ENCODE measurements at places on chromosomes 13 and 19.
A peak's percentile ranks its signal among the peaks of the same experiment; 100 is the strongest.

DNA sequence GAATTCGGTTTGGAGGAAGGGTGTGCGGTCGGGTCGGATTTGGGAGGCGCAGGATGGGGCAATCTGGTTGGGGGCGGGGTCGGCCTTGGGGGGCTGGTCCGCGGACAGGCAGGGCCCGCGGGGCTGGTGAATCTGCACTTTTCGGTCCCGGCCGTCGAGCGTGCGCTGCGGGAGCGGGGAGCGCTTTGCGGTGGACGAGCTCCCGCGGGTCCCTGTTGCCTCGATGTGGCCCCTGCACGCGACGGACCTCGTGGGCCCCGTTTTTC lies 11.9 kb downstream of the PEAK3 start:
- no peak for DNase-seq

GRCh38 chr19:6220385-6221191 lies 59.2 kb downstream of the MLLT1 start:
- no peak for DNase-seq

GRCh38 chr13:30806784-30807183 lies 71.4 kb downstream of the ALOX5AP start:
- no peak for DNase-seq

DNA sequence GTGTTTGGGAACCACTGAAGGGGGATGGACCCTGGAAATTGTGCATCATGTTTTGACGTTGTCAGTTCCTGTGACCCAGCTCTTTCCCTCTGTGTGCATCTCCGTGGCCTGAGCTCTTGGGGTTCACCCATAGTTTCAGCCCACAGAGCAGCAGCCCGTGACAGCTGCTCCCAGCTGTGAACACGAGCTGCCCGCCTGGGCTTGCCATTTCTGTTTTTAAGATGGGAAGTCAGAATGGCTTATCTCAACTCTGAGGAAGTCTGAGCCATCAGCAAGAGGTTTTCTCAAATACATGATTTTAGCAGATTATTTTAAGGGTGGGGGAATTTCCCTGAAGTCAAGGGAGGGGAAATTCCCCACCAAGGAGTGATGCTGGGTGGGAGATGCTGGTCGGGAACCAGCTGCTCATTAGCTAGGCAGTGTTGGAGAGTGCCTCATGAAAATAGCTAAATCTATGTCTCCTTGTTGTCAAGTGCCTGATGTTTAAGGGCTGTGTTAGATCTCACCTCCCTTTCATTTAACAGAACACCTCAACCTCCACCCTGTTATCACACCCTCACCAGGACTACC lies 34.8 kb upstream of the C1QTNF9 start:
- peak; percentile 79 for DNase-seq

DNA sequence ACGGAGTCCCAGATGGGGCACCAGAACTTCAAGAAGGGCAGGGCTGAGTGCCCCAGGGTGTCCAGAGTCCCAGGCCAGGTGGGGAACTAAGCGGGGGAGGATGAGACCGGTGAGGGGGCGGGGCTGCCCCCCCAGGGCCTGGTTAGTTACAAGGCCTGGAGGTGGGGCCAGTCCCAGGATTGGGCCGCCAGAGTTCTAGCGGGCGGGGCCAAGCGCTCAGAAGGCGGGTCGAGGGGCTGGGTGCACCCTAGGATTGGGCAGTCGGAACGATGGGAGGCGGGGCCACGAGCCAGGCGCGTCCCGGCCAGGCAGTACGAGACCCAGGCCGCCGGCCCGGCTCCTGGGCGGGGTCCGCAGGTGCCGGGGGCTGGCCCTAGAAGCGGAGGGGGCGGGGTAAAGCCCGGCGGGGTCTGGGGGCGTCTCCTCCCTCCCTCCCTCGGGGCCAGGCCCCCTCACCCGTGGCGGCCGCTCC lies 571 bp downstream of the ZNF653 start:
- peak; percentile 96 for DNase-seq

DNA sequence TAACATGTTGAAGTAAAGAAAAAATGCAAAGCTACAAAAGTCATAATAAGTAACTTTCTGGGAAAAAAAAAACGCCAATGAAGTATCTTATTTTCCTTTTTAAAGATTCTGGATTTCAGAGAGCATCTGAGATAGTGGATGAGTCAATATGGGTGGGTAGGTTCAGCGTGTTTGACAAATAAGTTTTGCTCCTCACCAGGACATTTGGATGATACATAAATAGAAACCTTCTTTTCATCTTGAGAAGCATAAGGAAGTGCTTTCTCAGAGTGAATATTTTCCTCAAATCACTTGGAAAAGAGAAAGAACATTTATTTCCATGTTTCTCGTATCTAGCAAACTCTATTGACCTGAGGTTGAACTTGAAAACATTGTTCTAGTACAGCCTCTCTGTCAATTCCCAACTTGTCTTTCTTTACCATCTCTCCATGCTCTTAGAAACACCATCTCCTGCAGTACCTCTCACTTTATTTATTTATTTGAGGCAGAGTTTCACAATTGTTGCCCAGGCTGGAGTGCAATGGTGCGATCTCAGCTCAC lies 463.2 kb downstream of the KLF5 start:
- DNase-seq, result no peak

DNA sequence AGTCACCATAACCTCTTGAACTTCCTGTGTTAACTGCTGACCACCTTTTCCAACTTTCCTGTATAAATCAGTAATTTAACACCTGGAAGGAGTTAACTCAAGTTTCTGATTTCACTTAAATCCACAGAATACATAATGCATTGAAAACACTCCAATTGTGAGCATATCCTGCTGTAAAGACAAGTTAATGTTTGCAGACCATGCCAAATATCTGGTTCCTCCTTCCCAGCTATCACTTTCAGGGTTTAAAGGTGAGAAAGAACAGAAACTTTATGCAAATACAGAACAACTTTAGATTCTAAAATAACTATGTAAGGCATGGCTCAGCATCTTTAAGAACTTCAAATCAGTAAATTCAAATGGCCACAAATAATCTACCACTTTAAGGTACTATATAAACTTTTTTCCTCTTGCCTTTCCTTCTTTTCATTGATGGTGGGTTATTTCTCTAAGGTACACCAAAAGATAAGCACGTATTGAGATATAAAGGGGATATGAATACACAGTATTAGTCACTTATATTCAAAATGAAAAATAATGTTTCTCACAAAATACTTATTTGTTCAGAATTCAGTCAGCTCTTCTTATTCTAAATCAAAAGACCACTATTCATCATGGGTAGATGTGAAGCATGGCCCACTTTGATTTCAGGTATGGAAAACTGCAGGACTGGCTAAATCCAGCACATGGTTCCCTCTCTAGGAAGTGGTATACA lies 6.6 kb upstream of the TPTE2 start:
- DNase-seq, result no peak

DNA sequence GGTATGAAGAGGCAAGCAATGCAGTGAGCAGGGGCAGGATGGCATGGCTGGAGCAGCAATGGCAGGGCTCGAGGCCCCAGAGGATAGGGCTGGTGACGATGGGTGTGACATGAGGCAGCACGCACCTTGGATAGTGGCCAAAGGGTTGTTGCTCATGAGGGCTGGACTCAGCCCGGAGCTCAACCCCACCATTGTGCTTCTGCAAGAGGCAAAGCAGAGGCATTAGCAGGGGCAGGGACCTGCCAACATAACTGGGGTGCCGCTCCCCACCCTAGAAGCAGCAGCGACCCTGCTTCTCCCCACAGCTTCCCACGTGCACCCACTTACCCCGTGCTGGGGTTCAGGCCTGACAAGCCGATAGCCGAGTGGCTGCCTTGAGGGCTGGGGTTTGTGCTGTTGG lies 15.8 kb downstream of the ZNF574 start:
- DNase-seq, result no peak

DNA sequence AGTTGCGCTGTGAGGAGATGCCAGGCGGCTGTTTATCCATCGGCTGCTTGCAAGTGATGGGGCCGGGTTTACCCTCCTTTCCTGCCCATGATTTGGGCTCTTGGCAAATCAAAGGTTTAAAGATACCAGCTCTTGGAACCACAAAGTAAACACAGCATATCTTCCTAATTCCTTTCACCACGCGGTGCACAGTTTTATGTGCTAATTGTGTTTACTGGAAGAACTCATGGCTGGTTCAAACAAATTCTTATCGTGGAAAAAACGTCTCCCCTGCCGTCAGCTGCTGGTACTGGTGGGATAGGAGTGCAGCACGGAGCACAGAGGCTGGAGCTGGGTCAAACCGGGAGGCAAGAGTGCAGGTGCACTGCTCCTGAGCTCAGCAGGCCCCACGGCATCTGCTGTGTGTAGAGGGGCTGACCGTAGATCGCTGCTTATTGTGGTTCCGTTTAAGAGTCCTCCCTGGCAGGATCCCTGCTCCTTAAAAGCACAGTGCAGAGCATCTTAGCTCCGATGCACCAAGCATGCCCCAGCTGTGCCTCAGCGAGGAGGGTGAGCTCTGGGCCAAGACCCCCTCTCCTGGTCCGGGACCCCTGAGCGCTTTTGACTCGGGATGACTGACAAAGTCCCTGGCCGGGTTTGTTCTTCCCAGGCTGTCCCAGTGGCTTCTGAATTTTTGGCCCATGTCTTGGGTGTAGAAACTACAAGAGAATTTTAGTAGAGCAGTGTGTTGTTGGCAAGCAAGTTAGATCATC lies 51.3 kb upstream of the GAS6 start:
- no peak for DNase-seq

DNA sequence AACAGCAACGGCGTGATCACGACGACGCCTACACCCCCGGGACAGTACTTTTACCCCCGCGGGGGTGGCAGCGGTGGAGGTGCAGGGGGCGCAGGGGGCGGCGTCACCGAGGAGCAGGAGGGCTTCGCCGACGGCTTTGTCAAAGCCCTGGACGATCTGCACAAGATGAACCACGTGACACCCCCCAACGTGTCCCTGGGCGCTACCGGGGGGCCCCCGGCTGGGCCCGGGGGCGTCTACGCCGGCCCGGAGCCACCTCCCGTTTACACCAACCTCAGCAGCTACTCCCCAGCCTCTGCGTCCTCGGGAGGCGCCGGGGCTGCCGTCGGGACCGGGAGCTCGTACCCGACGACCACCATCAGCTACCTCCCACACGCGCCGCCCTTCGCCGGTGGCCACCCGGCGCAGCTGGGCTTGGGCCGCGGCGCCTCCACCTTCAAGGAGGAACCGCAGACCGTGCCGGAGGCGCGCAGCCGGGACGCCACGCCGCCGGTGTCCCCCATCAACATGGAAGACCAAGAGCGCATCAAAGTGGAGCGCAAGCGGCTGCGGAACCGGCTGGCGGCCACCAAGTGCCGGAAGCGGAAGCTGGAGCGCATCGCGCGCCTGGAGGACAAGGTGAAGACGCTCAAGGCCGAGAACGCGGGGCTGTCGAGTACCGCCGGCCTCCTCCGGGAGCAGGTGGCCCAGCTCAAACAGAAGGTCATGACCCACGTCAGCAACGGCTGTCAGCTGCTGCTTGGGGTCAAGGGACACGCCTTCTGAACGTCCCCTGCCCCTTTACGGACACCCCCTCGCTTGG lies 966 bp downstream of the JUNB start:
- DNase-seq, result peak; percentile 82

GRCh38 chr13:106115081-106115480 lies 420.4 kb downstream of the EFNB2 start:
- DNase-seq, result no peak

- DNase-seq, result no peak
These were observed 238.1 kb downstream of the FOXO1 start for GRCh38 chr13:40428354-40428753.

DNA sequence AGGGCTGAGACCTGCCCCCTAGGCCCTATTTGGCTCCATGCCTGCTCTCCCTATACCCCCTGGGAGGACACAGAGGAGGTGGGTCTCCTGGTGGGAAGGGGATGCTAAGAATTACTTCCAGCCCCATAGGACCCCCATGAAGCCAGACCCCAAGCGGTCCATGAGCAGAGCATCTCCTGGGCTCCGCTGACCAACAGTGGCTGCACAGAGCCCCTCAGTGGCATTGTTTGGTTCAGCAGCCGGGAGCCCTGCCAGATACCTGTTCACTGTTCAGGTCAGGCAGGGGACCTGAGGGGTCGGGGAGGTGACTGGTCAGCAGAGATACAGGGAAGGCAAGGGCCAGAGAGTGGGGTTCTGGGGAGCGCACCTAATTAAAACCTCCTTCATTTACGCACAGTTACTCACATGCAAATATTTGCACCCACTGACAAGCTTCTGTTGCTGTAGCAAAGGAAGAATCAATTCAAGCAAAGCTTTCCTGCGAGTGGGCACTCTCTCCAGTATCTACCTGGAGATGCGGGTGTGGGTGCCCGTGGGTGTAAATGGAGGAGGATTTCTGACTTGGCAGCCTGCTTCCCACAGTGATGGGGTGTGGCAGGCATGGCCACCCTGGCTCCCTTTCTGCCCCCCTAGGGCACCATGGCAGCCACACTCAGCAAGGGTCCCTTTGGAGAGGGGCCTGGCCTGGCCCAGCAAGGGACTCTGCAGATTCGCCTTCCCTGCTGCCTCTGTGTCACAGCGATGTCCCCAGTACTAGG lies 83.5 kb downstream of the CHST8 start:
- no peak for DNase-seq

GRCh38 chr13:58051807-58052375 lies 420.3 kb downstream of the PCDH17 start:
- no peak for DNase-seq

GRCh38 chr13:95492044-95492801 lies 60.3 kb upstream of the CLDN10 start:
- no peak for DNase-seq

DNA sequence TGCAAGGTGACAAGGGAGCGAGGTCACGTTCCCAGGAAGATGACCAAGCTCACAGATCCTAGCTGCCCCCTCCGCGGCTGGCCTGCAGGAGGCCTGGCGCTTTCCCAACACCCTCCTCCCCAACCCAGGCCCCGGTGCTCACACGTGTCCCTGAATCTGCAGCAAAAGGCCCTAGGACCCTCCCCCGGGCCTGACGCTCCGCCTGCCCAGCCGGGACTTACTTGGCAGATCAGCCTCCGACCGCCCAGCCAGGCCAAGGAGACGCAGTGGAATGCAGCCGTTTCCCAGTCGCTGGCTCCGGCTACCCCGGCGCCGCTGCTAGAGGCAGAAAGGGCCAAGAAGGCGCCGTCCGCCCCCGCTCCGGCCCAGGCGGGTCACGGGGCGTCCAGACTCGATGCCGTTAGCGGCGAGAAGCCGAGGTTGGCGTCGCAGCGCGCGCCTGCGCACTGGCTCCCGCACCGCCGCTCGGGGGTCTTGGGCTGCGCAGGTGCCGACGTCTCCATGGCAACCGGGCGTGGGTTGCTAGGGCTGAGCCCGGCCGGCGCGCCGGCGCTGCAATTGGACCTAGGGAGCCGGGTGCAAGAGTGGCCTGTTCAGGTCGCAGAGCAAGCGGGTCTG lies at the start of gene PNMA8A:
Gene PNMA8A, minus strand, starts transcription at position 448 of the 618 bp plus-strand sequence. CDS start 528 bp downstream, outside the sequence.
- DNase-seq, result no peak

DNA sequence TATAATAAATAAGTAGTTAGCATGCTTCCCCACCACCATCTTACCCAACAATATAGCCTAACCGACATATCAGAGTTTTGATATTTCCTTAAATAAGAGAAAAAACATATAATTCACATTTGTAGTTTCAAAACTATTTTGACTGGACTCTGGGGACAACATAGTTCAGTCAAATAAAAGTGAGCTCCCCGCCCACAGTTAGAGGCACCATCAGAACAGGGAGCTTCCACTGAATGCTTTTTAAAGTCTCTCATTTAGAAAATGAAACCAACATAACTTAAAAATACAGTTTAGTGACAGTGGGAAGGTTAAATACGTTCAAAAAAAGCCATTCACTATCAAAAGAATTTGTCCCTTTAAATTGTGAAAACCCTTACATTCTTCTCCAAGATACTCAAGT lies 92.8 kb downstream of the EPSTI1 start:
- DNase-seq, result no peak

- DNase-seq, result no peak
These were observed 25.5 kb upstream of the NAXD start for GRCh38 chr13:110589793-110590390.

GRCh38 chr19:5086230-5086629 lies 117.3 kb downstream of the KDM4B start:
- no peak for DNase-seq

GRCh38 chr13:97855570-97856303 lies 97.7 kb upstream of the IPO5 start:
- no peak for DNase-seq
